A673 (cell line): ENCODE measurements at places on chromosomes 2 and 18.

DNA sequence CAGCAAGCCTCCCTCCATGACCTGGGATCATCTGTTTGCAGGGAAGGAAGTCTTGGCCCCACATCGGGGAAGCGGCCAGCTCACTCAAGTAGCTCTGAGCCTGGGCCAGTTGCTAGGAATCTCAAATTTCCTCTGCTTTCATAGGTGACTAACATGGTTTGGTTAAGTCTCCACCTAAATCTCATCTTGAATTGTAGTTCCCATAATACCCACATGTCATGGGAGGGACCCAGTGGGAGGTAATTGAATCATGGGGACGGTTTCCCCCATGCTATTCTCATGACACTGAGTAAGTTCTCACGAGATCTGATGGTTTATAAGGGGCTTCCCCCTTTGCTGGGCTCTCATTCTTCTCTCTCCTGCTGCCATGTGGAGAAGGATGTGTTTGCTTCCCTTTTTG is 75.2 kb downstream of the LBH start:
- DNase-seq = no peak

DNA sequence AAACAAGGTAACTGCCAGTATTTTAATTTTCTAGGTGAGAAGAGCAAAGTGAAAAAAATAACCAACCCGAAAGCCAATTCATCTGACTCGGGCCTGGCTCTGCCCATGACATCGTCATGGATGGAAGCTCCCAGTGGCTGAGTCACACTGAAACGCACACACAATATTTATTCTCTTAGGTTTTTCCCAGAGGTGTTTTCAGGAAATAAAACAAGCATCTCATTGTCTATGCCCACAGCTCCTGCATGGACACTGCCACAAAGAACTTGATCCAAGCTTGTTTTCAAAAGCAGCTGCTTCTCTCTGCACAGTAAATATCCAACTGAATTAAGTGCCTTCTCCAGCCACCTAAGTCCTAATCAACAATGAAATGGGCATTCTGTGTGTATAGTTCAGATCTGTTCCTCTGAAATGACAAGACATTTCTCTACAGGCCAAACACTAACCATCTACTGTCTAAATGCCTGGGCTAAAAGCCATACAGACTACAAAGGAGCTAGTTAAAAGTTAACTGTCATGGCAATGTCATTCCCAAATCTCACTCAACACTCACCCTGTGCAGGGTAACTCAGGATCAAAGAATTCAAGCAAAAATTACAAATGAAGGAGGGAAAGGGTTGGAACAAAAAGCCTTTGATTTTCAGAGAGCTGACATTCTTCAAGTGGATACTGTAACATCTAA is 62.9 kb downstream of the RPL31 start:
- DNase-seq = no peak

DNA sequence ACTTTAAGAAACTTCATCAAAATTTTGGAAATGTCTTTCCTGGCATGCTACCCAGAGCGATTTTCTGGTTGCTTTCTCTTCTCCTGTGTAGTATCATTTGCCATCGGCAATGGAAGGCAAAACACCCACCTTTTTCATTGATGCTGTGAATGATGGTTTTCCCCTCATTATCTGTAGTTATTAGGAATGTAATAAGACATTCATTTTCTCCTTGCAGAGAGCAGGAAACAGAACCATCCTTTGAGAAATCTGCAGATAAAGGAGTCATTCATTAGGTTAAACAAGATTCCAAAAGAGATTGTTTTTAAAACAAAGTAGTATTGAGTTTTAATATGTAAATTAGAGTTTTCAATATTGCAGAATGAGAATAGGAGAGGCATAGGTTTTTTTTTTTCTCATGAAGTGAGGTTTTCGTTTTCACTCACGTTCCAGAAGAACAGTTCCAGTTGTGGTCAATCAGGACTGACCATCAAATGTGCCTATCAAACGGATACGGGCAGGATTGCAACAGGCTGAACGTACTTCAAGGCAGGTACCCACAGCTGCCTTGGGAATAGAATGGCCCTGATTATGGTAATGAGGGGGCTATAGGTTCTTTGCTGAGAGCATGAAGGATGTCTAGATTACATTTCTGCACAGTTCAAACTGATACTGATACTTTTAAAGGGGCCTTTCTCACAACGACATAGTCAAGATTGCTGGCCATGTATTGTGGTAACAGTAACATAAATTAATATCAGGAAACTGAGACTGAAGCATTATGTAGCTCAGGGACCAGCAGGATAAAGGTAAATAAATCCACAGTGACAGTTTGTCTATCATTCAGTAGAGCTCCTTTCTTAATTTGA is 49.8 kb upstream of the PLA2R1 start:
- no peak for DNase-seq

GRCh38 chr2:84880645-84881521 is at the start of gene TRABD2A:
TSS of gene TRABD2A (minus strand) at chr2:84881084. CDS start at chr2:84881039, 45 bp downstream.
- peak; percentile 29 for DNase-seq

DNA sequence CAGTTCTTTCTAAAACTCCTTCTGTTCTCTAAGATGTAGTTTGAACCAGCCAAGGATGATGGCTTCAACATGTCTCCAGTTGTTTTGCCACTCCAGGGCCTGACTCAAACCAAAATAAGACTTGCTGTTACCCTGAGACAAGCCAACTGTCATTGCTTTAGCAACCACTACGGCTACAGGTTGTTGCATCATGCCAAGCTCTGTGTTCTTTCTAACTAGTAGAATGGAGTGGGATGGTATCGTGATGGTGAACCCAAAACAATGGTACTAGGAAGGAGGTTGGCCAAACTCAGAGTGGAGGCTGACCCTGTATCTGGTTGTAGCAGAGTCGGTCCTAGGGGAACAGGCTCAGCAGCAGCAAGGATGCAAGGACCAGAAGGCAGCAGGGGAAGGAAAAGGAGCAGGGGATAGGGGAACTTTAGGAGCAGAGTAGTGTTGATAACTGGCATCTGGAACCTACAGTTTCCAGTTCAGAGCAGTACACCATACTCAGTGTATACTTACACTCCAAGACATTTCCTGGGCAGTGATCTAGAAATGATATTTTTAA is 51.6 kb downstream of the PDK1 start:
- no peak for DNase-seq

GRCh38 chr18:58754544-58755068 is 83.3 kb downstream of the MALT1 start:
- DNase-seq = no peak

DNA sequence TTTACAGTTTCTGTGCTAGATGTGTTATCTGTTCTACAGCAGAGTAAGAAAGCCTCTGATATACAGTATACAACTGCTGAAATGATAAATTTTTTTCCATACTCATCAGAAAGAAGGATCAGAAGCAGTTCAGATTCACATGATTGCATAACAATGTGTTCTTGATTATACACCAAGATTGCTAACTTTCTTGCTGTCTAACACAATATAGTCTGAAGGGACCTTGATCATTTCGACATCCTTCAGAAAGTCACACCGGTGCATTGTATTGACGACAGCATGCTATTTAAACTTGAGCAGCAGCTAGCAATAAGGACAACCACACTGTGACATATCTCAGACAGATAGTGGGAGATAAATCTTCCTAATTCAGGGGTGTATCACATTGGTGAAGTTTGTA is 127.2 kb downstream of the PDE1A start:
- no peak for DNase-seq

DNA sequence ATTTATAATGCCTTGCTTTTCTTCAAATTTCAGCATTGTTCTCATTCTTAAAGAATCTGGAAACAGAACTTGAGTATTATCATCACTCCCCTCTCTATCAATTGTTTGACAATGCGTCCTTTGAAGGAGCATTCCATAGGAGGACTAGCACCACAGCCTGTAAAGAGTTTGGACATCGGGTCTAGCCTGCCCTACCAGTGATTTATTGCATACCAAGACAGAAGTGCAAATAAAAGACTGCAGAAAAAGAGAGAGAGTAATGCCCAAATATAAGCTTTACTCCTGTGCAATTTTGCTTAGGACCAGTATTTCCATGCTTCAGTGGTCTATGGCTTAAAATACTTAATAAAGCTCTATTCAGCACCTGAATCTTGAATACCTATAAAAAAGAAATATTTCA is 55.4 kb upstream of the MAP2 start:
- no peak for DNase-seq

DNA sequence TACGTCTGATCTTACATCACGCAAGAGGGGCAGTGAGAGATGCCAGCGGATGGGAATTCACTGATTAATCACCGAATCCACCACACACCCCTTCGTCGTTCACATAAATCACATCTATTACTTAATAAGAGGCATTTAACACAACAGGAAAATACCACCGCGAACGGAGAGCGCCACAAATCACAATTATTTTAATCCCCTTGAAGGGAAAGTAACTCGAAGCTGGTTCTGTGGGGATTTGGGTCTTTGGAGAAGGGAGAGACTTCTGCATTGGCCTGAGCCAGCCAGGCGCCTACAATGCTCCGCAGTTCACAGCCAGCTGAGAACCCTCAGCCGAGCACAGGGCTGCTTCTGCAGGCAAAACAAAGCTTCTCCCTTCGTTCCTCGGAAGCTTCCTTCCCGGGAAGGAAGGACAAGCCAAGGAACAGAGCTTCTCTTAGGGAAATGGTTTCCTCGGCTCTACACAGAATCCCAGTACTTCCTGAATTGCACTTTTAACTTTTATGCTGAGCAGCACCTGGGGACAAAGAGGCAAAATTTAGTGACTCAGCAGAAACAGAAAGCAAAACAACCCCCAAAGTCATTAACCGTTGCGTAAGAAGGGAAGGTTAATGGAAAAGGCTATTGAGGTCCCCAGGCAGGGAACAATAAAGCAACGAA is at the start of gene LRP1B:
LRP1B (minus strand) TSS at position 7 of the 660 bp plus-strand sequence. CDS start 287 bp downstream, outside the sequence.
- peak; percentile 86 for DNase-seq

DNA sequence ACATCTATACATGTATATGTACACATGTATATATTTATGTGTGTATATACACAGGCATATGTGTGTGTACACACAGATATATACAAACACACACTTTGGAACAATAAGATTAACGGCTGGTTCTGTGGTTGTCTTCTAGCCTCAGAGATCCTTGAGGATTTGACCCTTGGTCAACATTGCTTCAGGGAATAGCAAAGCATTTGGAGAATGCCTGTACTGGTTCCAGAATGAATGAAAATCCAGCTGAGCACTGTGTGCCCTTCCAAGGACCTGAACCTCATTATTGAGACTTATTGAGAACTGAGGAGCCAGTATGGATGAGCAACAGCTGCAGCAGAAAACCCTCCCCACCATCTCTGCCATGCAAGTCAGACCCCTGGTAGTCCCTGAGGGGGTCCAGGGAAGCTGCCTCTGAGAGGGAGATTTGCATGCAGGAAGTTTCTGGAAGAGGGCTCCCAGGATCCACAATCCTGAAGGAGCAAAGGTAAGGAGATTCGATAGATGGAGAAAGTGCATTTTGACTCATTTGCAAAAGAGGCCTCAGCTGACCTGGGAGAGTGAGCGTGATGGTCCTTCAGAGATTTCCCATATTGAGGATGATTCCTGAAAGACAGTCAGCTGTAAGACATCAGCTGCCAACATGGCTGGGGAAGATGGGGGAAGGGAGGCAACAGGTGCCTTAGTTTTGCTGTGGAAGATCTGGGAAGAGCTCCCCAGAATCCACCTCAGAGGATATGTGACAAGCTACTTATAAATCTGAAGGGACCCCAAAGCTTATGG is 166.6 kb upstream of the NCKAP5 start:
- no peak for DNase-seq

GRCh38 chr2:26300234-26300925 is 45.6 kb upstream of the SELENOI start:
- DNase-seq = no peak
